Hair follicle dermal papilla cell (primary cell): ENCODE measurements at places on chromosomes 12 and 14. TPM values are rescaled to one million over a fixed set of nuclear protein-coding genes. Genes with fewer than 3 reads are reported as not detected.

The PTGDR gene
- 0.16 TPM in 1 of 2 replicates, not detected in the other for total RNA-seq

The ATP6V1D gene
- total RNA-seq: 82.0 and 83.9 TPM in 2 replicates

The METAP2 gene
- 45.3 and 49.5 TPM in 2 replicates for total RNA-seq

The MUCL1 gene
- not detected in 2 replicates for total RNA-seq

The GNG2 gene
- 23.1 and 30.0 TPM in 2 replicates for total RNA-seq

The HSPB8 gene
- 1.1 and 5.5 TPM in 2 replicates for total RNA-seq

The KLRK1 gene
- total RNA-seq: 0.16 TPM in 1 of 2 replicates, not detected in the other

The E2F7 gene
- total RNA-seq: 0.49 and 0.97 TPM in 2 replicates

The KRT6C gene
- total RNA-seq: not detected in 2 replicates

The KRT78 gene
- total RNA-seq: not detected in 2 replicates

The KRT72 gene
- not detected in 2 replicates for total RNA-seq

The BIN2 gene
- 0.24 TPM in 1 of 2 replicates, not detected in the other for total RNA-seq

The HOXC13 gene
- not detected in 2 replicates for total RNA-seq

The DEPDC4 gene
- total RNA-seq: 0.49 TPM in 2 replicates

The BBOF1 gene
- total RNA-seq: 9.4 and 14.0 TPM in 2 replicates

The TAS2R7 gene
- 0.16 TPM in 1 of 2 replicates, not detected in the other for total RNA-seq

The PLCZ1 gene
- total RNA-seq: not detected in 2 replicates

The FOXG1 gene
- not detected in 2 replicates for total RNA-seq

The RND1 gene
- 0.16 TPM in 1 of 2 replicates, not detected in the other for total RNA-seq

The DNAH10 gene
- total RNA-seq: 0.36 and 0.81 TPM in 2 replicates

The DHRS4 gene
- 30.2 and 31.8 TPM in 2 replicates for total RNA-seq
